Fibroblast of the conjunctiva (primary cell): ENCODE measurements at places on chromosomes 7 and 10.

GRCh38 chr10:36373424-36374096 lies 731.5 kb upstream of the FZD8 start:
- no peak for DNase-seq

DNA sequence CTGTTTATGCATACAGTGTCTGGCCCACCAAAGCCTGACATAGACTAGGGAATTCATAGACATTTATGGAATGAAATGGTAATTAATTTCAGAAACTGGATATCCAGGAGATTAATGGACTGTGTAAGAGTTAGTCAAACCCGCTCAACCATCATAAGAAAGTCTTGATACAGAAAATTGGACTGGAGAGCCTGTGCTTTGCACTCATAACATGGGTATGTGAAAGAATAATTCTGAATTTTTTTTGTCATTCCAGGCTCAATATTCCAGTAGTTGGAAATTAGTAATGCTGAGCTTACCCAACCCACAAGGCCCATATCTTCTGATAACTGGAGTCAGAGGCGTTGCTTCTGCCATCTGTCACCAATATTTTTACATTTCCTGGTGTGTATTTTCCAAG lies 799.7 kb upstream of the IGFBP3 start:
- DNase-seq, result no peak

- no peak for DNase-seq
These were observed 6.7 kb upstream of the ZNF33B start for GRCh38 chr10:42645103-42645502.

GRCh38 chr10:122702275-122702674 lies 2.6 kb upstream of the C10orf120 start:
- DNase-seq, result no peak

DNA sequence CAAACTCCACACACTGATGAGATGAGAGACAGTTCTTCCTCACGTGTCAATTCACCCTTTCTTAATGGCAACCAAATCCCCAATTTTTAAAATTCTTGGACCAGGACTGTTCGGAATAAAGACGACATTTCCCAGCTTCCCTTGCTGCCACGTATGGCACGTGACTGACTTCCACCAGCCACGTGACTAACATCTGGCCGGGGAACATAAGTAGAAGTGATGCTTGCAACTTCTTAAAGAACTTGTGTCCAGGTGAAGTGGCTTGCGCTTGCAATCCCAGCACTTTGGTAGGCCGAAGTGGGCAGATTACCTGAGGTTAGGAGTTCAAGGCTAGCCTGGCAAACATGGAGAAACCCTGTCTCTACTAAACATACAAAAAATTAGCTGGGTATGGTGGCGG lies 405.1 kb downstream of the CALN1 start:
- no peak for DNase-seq

DNA sequence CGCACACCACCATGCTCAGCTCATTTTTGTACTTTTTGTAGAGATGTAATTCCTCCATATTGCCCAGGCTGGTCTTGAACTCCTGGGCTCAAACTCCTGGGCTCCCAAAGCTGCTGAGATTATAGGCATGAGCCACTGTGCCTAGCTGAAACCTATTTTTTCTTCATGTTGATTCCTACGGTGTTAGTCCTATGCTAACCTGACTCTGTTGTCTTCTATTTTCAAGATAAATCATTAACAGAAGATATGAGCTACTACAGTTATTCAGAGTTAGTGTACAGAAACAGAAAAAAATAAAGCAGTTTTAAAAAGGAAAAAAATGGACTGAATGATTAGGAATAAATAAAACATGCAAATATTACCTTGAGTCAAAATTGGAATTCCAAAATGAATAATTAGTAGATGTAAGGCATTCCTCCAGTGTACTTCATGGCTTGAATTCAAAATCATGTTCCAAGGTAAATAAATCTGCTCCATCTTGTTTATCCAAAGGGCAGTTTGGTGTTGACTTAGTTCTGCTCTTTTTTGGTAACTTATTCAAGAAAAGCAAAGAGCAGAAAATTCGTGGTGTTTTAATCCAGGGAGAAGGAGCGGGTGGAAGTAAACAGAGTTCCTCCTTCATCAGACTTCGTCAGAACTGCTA lies 185.8 kb downstream of the CACNB2 start:
- no peak for DNase-seq

DNA sequence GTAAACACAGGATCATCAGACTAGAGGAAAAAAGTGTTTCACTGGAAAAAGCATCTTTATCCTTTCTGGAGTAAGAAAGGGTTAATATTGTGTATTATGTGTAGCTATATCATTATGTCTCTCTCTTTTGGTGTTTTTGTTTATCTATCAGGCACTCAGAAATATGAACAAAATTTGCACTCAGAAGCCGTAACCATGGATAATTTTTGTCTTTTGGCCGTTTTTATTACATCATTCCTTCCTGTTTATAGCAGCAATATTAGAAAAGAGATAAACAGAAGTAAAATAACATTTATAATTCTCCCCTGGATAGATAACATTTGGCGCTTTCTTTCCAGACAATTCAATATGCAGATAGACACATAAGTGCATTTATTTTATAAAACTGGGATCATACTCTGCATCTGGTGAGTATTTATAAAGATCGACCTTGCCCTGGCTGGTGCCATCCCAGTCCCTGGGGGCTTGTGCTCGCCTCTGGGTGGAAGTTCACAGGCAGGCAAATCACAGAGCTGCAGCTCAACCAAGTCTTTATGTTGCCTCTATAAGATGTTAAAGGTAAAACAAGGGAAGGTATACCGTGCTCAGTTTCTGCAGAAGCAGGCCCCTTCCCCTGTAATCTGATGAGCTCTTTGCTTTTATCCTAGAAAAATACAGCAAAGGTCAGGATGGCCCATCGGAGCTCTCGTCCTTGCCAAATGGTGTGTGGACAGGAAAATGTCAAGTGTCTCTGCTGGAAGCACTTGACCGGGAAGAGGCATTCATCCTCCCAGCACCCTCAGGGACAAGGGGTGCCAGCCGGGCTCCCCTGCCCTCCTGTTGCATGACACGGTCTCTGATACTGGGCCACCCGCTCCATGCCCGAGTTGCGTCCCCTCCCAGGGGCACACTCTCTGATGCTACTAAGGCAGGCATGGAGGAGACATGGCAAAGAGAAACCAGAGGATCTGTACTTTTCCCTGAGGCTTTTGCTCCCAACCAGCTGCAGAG lies 43.9 kb downstream of the PYROXD2 start:
- no peak for DNase-seq

GRCh38 chr7:150992833-150993302 lies 2.1 kb downstream of the NOS3 start:
- DNase-seq, result no peak

DNA sequence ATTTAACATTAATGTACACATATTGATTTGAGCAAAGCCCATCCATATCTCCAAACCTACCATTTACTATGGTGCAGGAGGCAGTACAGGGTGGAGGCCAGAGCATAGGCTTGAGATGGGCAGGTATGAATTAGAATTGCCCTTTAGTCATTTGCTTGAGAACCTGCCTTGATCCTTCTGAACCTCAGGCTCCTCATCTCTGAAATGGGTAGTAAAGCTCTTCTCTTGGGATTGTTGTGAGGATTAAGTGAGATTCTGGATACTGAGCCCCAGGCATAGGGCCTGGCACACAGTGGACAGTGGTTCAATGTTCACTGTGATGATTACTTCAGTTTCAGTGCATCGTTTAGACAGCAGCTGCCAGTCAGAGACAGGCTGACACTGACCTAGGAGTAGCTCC lies 5.0 kb upstream of the ATXN7L1 start:
- no peak for DNase-seq

GRCh38 chr7:40793132-40793531 lies 658.3 kb downstream of the SUGCT start:
- no peak for DNase-seq
